ENCODE measurements at places on chromosomes 5 and 9.

- no peak for DNase-seq
These were observed 16.4 kb upstream of the SEMA4D start for GRCh38 chr9:89514337-89514736.

DNA sequence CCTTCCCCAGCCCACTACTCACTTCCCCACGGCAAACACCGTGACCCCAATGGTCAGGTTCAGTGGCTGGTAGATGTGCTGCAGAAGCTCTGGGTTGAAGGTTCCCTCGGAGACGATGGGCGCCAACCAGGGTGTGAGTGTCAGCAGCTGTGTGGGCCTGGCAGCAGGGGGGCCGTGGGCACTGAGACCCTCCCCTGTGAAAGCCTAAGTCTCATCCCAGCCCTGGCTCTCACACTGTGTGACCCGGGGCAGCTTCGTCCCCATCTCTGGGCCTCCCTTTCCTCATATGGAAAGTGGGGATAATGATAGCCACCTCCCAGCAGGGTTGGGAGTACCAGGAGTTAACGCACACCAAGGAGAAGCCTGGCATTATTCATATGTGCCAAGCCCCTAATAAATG is 8.6 kb downstream of the GBGT1 start:
- no peak for DNase-seq

- DNase-seq: no peak
These were observed 30.7 kb downstream of the CTNND2 start for GRCh38 chr5:11873587-11873986.

DNA sequence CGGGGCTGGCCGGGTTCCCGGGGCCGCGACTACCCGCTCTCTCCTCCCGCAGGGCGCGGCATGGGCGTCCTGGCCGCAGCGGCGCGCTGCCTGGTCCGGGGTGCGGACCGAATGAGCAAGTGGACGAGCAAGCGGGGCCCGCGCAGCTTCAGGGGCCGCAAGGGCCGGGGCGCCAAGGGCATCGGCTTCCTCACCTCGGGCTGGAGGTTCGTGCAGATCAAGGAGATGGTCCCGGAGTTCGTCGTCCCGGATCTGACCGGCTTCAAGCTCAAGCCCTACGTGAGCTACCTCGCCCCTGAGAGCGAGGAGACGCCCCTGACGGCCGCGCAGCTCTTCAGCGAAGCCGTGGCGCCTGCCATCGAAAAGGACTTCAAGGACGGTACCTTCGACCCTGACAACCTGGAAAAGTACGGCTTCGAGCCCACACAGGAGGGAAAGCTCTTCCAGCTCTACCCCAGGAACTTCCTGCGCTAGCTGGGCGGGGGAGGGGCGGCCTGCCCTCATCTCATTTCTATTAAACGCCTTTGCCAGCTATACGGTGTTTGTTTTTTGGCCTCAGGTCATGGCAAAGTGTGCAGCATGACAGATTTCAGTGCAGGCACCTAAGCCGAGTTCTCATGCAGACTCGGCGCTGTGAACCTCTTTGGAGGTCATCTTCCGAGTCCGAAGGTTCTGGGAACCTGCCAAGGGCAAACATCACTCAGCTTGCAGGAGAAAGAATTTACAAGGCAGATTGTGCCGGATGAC is 516 bp downstream of the MRPL41 start:
- no peak for DNase-seq

- DNase-seq: no peak
These were observed 565.7 kb downstream of the PRDM9 start for GRCh38 chr5:24073107-24073506.

DNA sequence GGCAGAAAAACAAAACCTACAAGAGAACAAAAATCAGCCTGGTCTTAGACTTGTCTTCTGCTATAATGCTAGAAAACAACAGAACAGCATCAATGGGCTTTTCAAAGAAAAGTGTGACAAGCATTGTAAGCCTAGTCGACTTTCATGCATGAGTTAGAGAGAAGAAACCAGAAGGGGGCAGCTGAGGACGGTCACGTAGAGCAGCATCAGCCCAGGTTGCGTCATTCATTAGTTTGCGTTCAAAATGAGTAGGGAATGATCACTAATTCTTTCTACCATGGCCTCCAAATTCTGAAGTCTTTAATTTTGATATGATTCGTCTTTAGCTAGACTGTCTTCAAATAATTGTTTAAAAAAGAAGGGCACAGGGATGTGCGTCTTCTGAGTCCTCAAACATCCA is 4.7 kb upstream of the ISCA1 start:
- peak; percentile 8 for DNase-seq

- peak; percentile 37 for DNase-seq
These were observed 84.7 kb upstream of the TNFSF8 start for GRCh38 chr9:115015018-115015635.

- no peak for DNase-seq
These were observed 52.1 kb upstream of the EXOC3 start for GRCh38 chr5:390623-391491.

- no peak for DNase-seq
These were observed 816.0 kb upstream of the CDH9 start for GRCh38 chr5:27854243-27854852.

DNA sequence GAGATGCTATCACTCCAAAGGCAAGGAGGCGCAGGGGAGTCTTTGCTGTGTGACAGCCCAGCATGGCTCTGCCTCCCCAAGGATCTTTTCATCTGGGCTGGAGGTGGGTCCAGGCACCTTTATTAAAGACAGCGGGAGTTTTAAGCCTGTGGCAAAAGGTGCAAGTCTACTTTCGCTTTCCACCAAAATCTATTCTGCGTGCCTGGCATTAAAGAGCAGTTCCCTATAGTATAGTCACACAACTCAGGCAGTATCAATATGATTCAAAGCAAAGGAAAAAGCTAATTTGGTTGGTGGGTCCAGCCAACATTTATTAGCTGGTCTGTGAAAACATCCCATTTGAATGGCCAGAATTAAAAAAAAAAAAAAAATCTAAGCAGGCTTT is 398.7 kb downstream of the EBF1 start:
- DNase-seq: no peak

DNA sequence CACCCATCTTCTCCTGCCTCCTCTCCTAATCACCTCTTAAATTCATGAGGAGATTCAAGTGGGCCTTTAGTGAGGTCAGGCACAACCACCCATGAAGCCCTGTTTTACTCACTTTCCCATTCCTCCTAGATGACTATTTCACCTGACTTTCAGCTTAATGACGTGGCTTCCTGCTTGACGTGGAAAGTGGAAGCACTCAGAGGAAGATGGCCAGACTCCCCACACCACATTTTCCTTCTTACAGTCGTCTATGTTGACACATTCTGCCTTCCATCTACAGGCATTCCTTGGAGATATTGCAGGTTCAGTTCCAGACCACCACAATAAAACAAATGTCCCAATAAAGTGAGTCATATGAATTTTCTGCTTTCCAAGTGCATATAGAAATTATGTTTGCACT is 146.4 kb upstream of the TAS2R1 start:
- no peak for DNase-seq

GRCh38 chr5:108654051-108654450 is 93.6 kb upstream of the FER start:
- DNase-seq: no peak

GRCh38 chr5:142540922-142541422 is 144.9 kb downstream of the FGF1 start:
- DNase-seq: no peak

GRCh38 chr9:127303830-127304229 is 39.3 kb downstream of the GARNL3 start:
- DNase-seq: no peak

DNA sequence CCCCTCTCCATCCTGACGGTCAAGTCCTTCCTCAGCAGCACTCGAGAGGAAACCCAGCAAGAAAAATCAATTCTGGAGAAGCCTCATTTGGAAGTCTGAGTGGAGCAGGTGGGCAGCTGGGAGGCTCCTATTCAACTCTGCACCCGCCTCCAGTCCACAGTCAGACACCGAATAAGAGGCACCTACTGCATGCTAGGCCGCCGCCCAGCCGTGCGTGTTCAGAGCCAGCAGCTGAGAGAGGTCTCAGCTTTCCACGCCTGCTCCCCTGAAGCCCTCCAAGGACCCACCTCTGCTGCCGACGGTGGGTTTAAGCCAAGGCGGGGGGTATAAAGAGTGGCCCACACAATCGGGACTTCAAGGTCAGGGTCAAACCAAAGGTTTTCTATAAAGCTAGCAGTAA is 41.9 kb downstream of the VAV2 start:
- no peak for DNase-seq

GRCh38 chr9:127030814-127031740 is 91.4 kb downstream of the ANGPTL2 start:
- no peak for DNase-seq

DNA sequence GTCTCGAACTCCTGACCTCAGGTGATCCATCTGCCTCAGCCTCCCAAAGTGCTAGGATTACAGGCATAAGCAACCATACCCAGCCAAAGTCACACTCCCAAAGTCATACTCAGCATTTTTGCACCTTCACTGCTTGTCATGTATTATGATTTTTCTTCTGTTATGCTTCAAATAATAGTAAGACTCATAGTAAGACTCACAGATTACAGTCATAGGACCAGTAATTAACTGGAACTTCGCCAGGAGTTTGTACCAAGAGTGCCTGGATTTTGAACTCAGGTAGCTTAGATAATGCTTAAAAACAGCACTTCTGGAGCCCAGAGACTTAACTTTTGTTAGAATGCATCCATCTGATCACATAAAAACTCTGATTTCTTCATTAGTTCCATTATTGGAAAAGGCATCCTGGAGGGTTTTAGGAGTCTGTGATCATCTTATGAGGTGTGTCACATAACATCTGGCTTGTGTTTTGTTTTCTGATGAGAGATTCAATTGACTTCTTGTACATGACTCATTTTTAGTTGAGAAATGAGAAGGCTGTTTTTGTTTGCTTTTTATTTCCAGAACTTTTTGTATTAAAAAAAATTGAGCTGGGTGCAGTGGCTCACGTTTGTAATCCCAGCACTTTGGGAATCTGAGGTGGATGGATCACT is 131.5 kb downstream of the ADAMTS19 start:
- DNase-seq: no peak

- no peak for DNase-seq
These were observed 49.2 kb upstream of the CPLX2 start for GRCh38 chr5:175822225-175822624.

DNA sequence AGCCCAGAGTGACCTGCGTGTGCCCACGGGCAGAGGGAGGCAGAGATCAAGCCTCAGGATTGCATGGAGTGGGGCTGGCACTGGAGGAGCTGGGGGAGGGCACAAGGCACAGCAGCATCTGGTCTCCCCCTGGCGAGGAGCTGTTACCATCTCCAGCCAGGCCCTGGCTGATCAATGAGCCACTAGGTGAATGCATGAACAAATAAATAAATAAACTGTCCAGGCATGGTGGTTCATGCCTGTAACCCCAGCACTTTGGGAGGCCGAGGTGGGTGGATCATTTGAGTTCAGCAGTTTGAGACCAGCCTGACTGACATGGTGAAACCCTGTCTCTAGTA is 14.3 kb upstream of the PSMB7 start:
- DNase-seq: no peak

- peak; percentile 23 for DNase-seq
These were observed 13.1 kb upstream of the IFNA5 start for GRCh38 chr9:21317956-21318923.

DNA sequence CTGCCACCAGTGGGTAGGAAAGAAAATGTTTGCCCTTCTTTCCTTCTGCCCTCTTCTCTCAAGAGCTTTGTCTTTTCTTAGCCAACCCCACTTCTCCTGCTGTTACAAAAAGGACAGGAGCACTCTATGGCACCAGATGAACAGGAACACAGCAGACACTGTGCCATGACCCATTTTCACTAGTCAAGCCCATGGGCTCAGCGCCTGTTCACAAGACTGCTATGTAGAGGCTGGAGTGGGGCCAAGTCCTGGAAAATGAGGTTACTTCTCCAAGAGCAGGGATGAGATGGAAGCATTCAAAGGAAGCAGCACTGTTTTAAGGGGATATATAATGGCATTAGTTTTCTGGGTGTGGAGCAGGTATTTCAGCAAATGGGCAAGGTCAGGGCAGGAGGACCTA is 46.8 kb upstream of the GRAMD2B start:
- no peak for DNase-seq

DNA sequence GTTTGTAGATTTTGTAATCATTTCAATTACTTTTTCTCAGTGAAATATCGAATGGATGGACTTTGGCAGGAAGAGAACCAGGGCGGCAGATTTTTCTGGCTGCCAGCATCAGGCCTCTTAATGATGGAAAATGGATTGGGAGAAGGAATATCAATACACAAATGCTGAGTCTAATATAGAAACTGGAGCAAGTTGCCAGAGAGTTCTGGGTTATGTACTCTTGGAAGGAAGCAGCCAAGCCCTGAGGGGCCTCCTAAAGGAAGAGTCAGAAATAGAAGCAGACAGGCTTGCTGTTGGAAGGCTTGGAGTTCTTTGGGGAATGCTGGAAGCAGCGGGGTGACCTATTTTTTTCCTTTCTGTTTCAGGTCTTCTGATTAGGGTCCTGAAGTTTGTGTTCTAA is 428.6 kb downstream of the DMAC1 start:
- DNase-seq: no peak

DNA sequence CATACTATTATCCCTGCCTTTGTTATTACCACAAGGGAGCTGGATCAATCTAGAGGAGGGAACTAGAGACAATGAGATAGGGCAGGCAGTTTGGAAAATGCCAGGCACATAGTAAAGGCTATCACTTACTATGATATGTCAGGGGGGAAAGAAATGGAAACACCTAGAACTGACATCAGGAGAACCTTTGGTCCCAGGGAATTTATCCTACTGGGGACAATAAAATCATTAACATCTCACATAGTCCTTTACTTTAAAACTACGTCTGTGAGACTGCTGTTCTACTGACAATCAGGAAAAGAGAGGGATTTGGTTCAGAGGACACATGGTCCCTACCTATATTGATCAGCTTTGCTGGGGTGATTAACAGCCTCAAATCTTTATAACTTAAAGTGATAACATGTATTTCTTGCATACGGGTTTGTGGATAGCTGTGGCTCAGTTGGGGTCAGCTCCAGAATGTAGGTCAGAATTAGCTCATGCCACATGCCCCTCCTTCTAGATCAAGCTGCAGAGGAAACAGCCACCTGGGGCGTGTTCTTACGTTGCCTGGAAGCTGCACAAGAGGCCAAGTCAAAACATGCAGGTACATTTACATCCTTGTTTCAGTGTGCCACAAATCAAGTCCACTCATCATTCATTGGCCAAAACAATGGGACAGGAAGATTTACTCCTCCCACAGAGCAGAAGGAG is 43.9 kb upstream of the ALDOB start:
- peak; percentile 31 for DNase-seq

DNA sequence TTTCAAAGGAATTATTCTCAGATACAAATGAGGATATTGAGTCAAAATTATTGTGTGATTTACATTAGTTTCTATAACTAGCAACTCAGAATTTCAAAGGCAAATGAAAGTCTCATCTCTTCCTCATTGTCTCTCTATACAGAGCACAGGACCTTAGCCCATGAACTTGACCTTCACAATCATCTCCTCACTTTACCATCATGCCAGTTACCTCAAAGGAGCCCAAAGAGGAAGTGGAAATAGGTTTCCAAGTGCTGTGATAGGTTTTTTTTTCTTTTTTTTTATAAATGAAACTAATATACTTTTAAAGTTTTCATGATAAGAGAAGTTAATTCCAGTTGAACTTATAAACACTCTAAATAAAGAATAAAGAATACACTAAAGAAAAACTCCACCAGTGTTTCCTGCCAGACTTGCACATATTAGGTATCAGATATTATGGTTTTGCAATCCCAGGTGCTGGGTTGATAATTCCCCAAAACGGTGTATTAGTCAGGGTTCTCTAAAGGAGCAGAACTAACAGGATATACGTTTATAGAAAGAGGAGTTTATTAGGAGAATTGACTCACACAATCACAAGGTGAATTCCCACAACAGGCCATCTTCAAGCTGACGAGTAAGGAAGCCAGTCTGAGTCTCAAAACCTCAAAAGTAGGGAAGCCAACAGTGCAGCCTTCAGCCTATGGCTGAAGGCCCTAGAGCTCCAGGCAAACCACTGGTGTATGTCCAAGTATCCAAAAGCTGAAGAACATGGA is 50.1 kb upstream of the ADAMTS16 start:
- no peak for DNase-seq
